Right renal pelvis (tissue), 4 donors: ENCODE measurements at places on chromosomes 4 and X. TPM values are rescaled to one million over a fixed set of nuclear protein-coding genes. Genes with fewer than 3 reads are reported as not detected.

DNA sequence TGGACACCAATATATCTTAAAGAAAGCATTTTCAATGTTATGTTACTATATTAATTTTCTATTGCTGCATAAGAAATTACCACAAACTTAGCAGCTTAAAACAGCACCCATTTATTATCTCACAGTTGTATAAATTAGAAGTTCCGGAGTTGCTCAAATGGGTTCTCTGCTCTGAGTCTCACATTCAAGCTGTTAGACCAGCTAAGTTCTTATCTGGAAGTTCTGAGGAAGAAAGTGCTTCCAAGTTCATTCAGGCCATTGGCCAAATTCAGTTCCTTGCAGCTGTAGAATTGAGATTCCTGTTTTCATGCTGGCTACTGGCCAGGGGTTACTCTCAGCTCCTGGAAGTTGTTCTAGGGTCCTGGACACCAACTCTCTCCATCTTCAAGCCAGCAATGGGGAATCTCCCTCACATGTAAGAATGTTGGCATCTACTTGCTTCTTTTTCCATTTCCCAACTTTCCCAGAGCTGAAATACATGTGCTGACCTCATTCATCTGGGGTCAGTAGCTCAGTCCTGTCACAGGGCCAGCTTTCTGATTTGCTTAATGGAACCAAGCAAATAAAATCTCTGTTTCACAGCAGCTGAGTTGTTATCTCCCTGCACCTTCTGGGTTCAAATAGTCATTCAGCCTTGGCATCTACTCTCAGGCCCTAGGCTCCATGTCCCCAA is 99.6 kb upstream of the INTU start:
- DNase-seq = no peak

Gene CCSER1
- polyA plus RNA-seq = 20.7 TPM

GRCh38 chr4:116088771-116089170 is 975.4 kb upstream of the NDST4 start:
- no peak for DNase-seq

Gene TCEAL5
- 13.2 TPM for polyA plus RNA-seq

Gene ASMT
- polyA plus RNA-seq = 0.08 TPM

DNA sequence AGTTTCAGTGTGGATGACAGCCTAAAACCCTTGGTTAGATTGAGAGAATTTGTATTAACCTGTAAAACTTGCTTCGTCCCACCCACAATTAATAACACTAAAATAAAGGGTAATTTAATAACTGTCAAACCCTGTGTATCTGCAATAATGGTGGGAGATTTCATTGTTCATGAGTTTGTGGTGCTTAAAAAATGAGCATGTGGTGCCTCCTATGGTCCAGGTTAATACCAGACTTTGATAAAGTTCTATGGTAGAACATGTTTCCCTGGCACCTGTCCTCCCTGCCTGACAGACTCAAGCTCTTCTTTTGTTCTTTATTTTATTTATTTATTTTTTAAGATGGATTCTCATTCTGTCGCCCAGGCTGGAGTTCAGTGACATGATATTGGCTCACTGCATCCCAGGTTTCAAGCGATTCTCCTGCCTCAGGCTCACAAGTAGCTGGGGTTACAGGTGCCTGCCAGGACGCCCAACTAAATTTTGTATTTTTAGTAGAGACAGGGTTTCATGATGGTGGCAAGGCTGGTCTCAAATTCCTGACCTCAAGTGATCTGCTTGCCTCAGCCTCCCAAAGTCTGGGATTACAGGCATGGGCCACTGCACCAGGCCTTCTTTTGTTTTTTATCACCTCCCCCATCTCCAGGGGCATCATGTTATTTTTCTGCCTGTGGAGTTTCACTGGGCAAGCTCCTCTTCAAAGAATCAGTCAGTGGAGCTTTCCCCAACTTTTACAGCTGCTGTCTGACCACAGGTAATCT is 289.2 kb downstream of the NR3C2 start:
- DNase-seq = no peak

DNA sequence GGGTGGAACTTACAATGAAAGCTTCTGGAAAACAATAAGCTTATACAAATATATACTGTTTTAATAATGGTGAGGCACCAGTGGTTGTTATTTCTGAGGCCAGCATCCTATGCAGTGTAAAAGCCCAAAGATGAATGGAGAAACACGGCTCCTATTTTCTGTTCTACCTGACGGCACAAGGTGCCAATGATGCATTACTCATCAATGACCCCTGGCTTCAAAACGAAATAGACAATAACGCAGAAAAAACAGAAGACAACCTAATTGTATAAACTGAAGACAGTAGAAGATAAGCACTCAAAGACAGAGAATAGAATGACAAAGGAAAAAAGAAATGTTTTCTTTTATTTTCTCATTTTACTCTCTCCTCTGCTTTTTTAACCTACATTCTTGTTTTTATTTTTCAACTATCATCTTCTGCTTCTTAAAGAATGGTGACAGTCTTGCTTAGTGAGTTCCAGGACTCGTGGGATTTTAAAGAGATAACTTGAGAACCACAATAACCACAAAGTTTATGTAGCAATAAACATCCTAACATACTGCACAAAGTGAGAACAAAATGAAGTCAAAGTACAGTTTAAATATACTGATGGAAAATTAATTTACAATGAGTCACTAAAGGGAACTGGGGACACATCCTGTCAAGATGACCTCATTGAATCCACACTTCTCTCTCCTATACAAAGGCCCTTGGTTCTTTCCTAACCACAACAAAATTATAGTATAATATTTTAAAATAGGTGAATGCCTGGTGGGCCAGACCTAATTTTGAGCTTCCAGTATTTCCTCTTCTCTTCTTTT is 169.8 kb downstream of the BTC start:
- DNase-seq = no peak

Gene RASSF6
- polyA plus RNA-seq = 6.7 TPM

- DNase-seq = no peak
These were observed 294.0 kb downstream of the TENM3 start for GRCh38 chr4:182537031-182537795.

DNA sequence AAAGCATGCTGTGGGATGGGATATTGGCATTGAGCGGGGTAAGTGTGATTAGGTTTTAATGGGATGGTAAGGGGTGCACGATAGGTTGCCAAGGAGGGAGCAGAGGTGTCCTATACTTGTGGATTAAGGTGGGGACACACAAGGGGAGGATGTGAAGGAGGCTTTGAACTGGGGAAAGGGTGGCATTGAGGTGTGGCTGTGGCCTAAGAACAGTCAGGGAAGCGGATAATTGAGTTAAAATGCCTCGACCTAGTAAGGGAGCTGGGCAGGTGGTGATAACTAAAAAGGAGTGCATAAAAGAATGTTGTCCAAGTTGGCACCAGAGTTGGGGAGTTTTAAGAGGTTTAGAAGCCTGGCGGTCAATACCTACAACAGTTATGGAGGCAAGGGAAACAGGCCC is 17.5 kb downstream of the KLKB1 start:
- DNase-seq = no peak

Gene RHOXF1
- polyA plus RNA-seq = 0.22 TPM

Gene MAGEB1
- polyA plus RNA-seq = not detected

Gene DCAF12L1
- polyA plus RNA-seq = 6.3 TPM
